ENCODE measurements at places on chromosomes 7 and 10.

- no peak overlapping the region for H3K4me3 ChIP-seq
- DNase-seq, result no peak
- no peaks in the 10 kb centered on the region for H3K4me1 ChIP-seq
- H3K36me3 ChIP-seq, result no peaks in the 10 kb centered on the region
These were observed 338.5 kb downstream of the SEMA3D start for GRCh38 chr7:84848219-84848973.

DNA sequence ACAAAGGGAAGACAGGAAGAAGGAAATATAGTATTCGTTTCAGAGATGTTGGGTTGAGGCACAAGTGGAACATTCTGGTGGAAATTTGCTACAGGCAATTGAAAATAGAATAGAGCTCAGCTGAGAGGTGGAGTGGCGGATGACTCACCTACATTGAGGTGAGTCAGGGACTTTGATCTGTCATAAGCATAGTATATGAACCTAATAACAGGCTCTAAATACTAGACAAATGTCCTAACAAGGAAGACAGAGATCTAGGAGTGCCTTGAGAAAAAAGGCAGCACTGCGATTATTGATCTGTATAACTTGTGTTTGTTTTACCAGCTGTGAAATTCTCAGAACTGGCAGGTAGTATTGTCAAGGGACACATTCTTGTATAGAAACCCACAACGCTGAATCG lies 907 bp upstream of the IFRD1 start:
- no peak for DNase-seq
- H3K36me3 ChIP-seq, result no peaks in the 10 kb centered on the region
- peak overlapping the region; percentile 95 for H3K4me3 ChIP-seq
- peaks cover 38% of the 10 kb centered on the region for H3K4me1 ChIP-seq
- peak overlapping the region; percentile 100 for H3K27ac ChIP-seq

- H3K27me3 ChIP-seq, result no peaks in the 10 kb centered on the region
- DNase-seq, result no peak
- peak overlapping the region; percentile 14 for H3K27ac ChIP-seq
- no peak overlapping the region for H3K4me3 ChIP-seq
- peaks cover 73% of the 10 kb centered on the region for H3K4me1 ChIP-seq
- peaks cover 12% of the 10 kb centered on the region for H3K36me3 ChIP-seq
These were observed 20.9 kb downstream of the WBP1L start for GRCh38 chr10:102764470-102765161.

DNA sequence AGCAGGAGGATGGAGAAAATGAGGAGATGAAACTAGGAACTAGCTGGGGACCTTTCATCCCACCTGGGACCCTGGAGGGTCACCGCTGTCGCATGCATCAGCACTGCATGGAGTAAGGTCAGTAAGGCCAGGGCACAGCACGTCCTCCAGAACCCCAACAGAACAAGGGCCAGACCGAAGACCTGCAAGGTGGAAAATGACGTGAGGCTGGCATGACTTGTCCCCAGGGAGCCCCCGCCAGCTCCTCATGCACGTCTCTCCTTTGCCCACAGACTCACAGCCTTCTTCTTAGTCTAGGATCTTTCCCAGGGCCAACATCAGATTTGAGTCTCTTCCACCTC lies 4.7 kb downstream of the ZNF488 start:
- peaks cover 23% of the 10 kb centered on the region for H3K27me3 ChIP-seq
- no peak overlapping the region for H3K4me3 ChIP-seq
- H3K4me1 ChIP-seq, result peaks cover 17% of the 10 kb centered on the region
- no peak overlapping the region for H3K27ac ChIP-seq

GRCh38 chr7:57403601-57404342 lies 46.2 kb upstream of the ZNF716 start:
- peak overlapping the region; percentile 41 for H3K4me3 ChIP-seq
- H3K4me1 ChIP-seq, result no peaks in the 10 kb centered on the region
- H3K27me3 ChIP-seq, result peaks cover 28% of the 10 kb centered on the region
- no peak for DNase-seq

DNA sequence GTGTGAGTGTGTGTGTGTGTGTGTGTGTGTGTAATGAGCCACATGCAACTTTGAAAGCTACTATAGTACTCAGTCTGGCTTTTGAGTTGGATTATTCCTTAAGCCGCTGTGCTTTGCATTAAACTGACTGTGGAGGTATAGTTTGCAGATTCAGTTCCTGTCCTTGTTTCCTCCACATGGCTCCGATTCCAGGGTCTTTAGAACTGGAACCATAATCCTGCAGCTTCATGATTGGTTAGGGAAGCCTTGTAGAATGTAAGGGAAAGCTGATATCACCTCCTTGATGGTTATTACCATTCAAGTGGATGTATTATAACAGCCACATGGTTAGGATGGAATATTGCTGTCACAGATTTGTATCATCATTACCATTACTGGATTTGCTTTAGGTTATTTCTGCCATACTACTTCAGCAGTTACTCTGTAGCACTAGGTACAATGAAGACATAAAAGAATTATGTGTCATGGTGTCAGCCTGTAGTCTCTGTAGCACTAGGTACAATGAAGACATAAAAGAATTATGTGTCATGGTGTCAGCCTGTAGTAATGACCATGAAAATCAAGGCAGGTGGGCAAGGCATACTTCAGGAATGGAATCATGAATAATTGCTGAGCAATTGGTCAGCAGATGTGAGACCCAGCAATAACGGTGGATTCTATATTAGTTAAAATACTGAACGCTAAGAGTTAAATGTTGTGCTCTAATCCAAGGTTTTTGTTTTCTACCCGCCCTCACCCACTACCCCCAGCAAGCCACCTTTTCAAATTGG lies 275.1 kb upstream of the FZD1 start:
- no peak overlapping the region for H3K4me3 ChIP-seq
- no peaks in the 10 kb centered on the region for H3K4me1 ChIP-seq
- H3K27ac ChIP-seq, result no peak overlapping the region
- H3K27me3 ChIP-seq, result no peaks in the 10 kb centered on the region

- peaks cover 14% of the 10 kb centered on the region for H3K4me1 ChIP-seq
- H3K4me3 ChIP-seq, result peak overlapping the region; percentile 74
- peak overlapping the region; percentile 65 for H3K27ac ChIP-seq
- DNase-seq, result no peak
- no peaks in the 10 kb centered on the region for H3K36me3 ChIP-seq
- H3K27me3 ChIP-seq, result no peaks in the 10 kb centered on the region
These were observed 512 bp downstream of the FAM24B start for GRCh38 chr10:122878799-122879338.

GRCh38 chr10:23404461-23404980 lies 34.4 kb upstream of the OTUD1 start:
- no peaks in the 10 kb centered on the region for H3K36me3 ChIP-seq
- no peaks in the 10 kb centered on the region for H3K27me3 ChIP-seq
- peaks cover 6% of the 10 kb centered on the region for H3K4me1 ChIP-seq
- no peak for DNase-seq
- H3K27ac ChIP-seq, result no peak overlapping the region

- H3K27me3 ChIP-seq, result no peaks in the 10 kb centered on the region
- H3K27ac ChIP-seq, result no peak overlapping the region
- DNase-seq, result no peak
- H3K4me3 ChIP-seq, result no peak overlapping the region
These were observed 732.1 kb upstream of the C7orf33 start for GRCh38 chr7:147858421-147858820.

- H3K4me1 ChIP-seq, result peaks cover 20% of the 10 kb centered on the region
- no peak overlapping the region for H3K27ac ChIP-seq
- no peak for DNase-seq
- H3K36me3 ChIP-seq, result no peaks in the 10 kb centered on the region
- H3K4me3 ChIP-seq, result no peak overlapping the region
- H3K27me3 ChIP-seq, result no peaks in the 10 kb centered on the region
These were observed 49.8 kb downstream of the DOCK4 start for GRCh38 chr7:112156412-112156811.

DNA sequence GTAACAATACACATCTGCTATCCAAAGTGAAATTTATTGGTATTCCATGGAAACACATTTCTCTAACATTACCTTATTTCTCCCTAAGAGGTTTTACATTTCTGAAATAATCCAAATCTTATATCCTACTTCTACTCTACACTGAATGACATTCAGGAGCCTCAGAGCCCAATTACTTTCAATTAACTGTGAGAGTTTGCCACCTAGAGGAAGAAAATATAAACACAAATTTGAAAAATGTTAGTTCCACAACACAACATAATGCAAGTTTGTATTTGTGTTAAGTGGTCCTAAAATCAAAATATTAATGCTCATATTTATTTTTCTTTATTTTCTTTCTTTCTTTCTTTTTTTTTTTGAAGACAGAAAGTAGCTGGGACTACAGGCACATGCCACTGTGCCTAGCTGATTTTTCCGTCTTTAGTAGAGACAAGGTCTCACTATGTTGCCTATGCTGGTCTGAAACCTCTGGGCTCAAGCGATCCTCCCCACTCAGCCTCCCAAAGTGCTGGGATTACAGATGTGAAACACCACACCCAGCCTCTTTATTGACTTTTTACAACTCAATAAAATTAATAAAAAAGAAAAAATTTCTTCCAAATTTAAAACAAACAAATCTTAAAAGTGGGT lies 46.0 kb downstream of the ATAD1 start:
- H3K27me3 ChIP-seq, result no peaks in the 10 kb centered on the region
- H3K4me1 ChIP-seq, result no peaks in the 10 kb centered on the region

- no peaks in the 10 kb centered on the region for H3K36me3 ChIP-seq
- no peak overlapping the region for H3K4me3 ChIP-seq
- no peaks in the 10 kb centered on the region for H3K27me3 ChIP-seq
- DNase-seq, result no peak
- no peak overlapping the region for H3K27ac ChIP-seq
These were observed 21.5 kb downstream of the CTAGE6 start for GRCh38 chr7:143735962-143736361.

GRCh38 chr10:83274088-83274487 lies 865.2 kb upstream of the GHITM start:
- no peaks in the 10 kb centered on the region for H3K27me3 ChIP-seq
- no peak for DNase-seq
- no peaks in the 10 kb centered on the region for H3K4me1 ChIP-seq
- H3K27ac ChIP-seq, result no peak overlapping the region

- H3K36me3 ChIP-seq, result peaks cover 20% of the 10 kb centered on the region
- no peak for DNase-seq
- peaks cover 45% of the 10 kb centered on the region for H3K4me1 ChIP-seq
- H3K27me3 ChIP-seq, result no peaks in the 10 kb centered on the region
- H3K4me3 ChIP-seq, result peak overlapping the region; percentile 88
These were observed 635 bp downstream of the ZNF12 start for GRCh38 chr7:6705959-6706665.

- no peak for DNase-seq
- H3K4me1 ChIP-seq, result no peaks in the 10 kb centered on the region
- no peak overlapping the region for H3K27ac ChIP-seq
- no peak overlapping the region for H3K4me3 ChIP-seq
- no peaks in the 10 kb centered on the region for H3K27me3 ChIP-seq
These were observed 240.7 kb upstream of the PFKP start for GRCh38 chr10:2826675-2827074.

DNA sequence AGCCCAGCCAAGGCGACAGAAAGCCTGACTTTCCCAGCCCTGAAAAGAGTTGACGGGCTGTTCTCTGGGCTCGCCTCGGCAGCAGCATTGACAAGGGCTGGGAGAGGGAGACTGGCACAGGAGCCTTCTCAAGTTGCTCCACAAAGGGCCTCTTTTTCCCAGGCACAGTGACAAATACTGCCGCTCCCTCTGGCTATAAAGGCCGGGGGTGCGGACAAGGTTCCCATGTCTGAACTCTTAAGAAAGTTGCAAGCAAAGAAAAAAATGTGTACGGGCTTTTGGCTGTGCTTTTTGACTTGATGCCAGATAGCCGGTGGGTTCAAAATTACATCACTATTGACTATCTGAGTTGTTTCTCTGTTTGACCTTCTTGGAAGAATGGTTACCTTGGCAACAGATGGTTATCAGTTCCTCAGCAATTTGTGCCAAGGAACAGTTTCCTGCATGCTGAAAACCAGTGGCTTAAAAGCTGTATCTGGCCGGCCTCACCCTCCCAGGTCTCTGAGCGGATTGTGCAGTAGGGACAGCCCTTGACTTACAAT lies 115.9 kb upstream of the EEPD1 start:
- H3K4me1 ChIP-seq, result peaks cover 12% of the 10 kb centered on the region
- no peak overlapping the region for H3K4me3 ChIP-seq
- no peaks in the 10 kb centered on the region for H3K27me3 ChIP-seq

DNA sequence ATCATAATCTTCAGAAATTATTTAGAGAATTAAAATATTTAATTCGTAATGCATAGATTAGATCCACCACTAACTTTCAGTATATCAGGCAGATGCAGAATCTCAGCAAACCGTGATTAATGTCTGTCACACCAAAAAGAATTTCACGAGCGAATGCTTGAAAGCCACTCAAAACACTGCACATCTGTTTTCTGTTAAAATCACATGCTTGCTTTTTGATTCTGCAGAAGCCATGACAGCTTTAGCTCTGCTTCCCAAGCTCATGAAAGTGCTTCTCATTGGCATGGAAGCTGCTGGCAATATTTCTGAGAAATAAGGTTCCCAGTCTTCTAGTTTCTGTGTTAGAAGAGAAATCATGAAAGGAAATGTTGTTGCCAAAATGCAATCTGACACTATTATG lies 837.8 kb upstream of the LRRN3 start:
- peaks cover 3% of the 10 kb centered on the region for H3K4me1 ChIP-seq
- DNase-seq, result no peak
- no peak overlapping the region for H3K27ac ChIP-seq
- no peak overlapping the region for H3K4me3 ChIP-seq
- H3K36me3 ChIP-seq, result no peaks in the 10 kb centered on the region

- no peak overlapping the region for H3K4me3 ChIP-seq
- no peak overlapping the region for H3K27ac ChIP-seq
- no peaks in the 10 kb centered on the region for H3K4me1 ChIP-seq
- no peaks in the 10 kb centered on the region for H3K36me3 ChIP-seq
These were observed 386.0 kb downstream of the RPS24 start for GRCh38 chr10:78419481-78420265.
